ENCODE measurements at places on chromosomes 12 and 14.

- no peak for DNase-seq
These were observed 7.6 kb downstream of the SAMD4A start for GRCh38 chr14:54574528-54574927.

GRCh38 chr12:109928058-109928656 lies 28.1 kb downstream of the TCHP start:
- DNase-seq, result no peak

GRCh38 chr12:42673535-42673934 lies 84.0 kb upstream of the PRICKLE1 start:
- DNase-seq, result no peak

DNA sequence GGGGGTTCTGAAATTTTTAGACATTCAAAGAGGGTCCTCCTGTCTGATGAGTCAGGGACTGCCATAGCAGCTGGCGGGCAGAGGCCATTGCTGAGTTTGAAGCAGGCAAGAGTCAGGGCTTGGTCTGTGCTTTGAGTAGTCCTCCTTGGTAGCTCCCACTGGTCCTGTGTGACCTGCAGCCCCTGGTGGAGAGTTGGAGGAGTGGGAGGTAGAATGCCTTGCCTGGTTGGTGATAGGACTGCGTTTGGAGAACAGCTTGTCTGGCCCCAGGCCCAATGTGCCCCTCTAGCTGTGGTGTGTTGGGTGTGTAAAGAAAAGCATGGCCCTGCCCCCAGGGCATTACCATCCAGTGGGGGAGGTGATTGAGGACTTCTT lies 116.7 kb downstream of the BEGAIN start:
- DNase-seq, result no peak

DNA sequence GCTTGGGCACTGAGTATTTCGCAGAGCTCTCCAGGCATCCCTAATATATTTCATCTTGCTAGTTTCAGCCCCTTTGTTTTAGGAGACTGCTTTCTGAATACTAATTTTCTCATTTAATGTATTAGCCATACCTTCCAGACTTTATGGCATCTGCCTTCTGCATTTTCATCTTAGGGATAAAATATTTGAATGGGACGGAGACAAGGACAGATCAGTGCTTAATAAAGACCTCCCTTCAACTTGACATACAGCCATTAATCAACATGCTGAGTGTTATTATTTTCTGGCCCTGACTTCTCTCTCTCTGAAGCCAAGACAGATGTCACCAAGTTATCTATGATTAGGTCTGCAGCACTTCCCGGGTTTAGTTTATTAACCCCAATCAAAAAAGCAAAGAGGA lies 42.4 kb downstream of the CACNA2D4 start:
- DNase-seq, result no peak

- DNase-seq, result no peak
These were observed 6.0 kb downstream of the HEATR5A start for GRCh38 chr14:31414190-31414833.

DNA sequence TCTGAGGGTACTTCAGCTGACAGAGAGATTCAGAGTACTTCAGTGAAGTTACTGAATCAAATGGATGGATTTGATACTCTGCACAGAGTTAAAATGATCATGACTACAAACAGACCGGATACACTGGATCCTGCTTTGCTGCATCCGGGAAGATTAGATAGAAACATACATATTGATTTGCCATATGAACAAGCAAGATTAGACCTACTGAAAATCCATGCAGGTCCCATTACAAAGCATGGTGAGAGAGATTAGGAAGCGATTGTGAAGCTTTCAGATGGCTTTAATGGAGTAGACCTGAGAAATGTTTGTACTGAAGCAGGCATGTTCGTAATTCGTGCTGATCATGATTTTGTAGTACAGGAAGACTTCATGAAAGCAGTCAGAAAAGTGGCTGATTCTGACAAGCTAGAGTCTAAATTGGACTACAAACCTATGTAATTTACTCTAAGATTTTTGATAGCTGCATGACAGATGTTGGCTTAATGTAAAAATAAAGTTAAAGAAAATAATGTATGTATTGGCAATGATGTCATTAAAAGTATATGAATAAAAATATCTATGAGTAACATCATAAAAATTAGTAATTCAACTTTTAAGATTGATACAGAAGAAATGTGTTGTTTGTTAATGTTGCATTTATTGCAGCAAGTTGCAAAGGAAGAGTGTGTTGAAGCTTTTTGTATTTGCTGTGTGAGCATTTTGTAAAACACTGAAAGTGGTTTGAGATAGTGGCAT lies 136.1 kb upstream of the RAP1B start:
- DNase-seq, result no peak

DNA sequence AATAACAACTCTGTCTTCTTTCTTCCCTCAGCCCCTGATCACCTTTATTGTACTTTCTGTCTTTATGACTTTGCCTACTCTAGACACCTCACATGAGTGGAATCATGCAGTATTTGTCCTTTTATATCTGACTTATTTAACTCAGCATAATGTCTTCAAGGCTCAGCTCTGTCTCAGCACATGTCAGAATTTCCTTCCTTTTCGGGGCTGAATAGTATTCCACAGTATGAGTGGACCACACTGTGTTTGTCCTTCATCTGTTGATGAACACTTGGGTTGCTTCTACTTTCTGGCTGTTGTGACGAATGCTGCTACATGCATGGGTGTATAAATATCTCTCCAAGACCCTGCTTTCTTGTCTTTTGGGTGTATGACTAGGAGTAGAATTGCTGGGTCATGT lies 117.6 kb downstream of the KIF26A start:
- no peak for DNase-seq

DNA sequence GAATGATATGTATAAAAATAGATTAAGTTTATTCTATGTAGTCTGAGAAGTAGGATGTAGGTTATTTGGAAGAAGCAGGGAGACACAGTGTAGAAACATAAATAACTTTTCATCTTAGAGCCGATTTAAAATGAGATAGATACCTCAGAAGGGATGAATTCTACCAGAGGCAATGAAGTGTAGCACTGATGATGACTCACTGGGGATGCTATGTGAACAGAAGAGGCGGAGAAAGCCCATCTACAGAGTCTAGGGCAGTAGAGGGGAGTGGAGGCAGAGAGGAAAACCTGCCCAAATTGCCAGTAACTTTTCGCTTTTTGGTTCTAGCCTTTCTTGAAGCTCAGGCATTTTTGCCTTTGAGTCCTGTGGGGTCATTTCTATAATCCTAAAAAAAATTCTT lies 451.8 kb downstream of the ATP23 start:
- no peak for DNase-seq
